NCI-H446 (cell line): ENCODE measurements at places on chromosomes 2 and 18.

DNA sequence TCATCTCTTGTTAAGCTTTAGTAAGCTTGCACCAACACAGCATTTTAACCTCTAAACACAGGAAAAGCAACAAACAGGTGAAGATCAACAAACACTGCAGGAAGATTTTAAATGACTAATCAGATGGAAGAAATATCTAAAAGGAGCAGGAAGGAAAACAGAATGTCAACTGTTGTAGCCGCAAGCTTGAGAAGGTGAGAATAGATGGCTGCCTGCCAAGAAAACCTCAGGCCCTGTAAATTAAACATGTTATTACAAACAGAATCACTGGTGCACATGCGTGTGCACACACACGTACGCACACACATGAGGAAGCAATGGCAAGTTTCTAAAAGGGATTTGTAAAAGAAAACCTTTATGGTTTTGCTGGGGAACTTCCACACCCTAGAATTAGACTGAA is 257.8 kb upstream of the GALNT5 start:
- no peak for DNase-seq

- no peak for DNase-seq
These were observed 602.2 kb downstream of the GALR1 start for GRCh38 chr18:77851802-77852201.

DNA sequence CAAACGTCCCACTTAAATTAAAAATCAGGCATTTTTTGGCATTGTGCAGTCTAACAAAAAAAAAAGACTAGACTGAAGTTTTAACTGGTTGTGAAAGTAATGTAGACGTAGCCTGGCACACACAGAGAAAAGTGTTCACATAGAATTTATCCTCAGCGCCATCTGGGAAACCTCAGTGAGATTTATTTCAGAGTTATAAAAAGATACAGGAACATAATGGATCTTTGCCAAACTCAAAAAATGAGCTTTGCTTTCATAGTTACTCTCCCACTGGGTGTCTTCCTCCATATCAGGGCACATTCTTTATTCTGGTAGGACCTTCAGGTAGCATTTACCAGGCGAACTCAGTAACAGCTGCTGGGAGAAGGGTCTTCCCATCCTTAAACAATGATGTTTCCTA is 532.4 kb upstream of the SALL3 start:
- DNase-seq = no peak

- DNase-seq = no peak
These were observed 55.8 kb downstream of the ASXL2 start for GRCh38 chr2:25822190-25823117.

DNA sequence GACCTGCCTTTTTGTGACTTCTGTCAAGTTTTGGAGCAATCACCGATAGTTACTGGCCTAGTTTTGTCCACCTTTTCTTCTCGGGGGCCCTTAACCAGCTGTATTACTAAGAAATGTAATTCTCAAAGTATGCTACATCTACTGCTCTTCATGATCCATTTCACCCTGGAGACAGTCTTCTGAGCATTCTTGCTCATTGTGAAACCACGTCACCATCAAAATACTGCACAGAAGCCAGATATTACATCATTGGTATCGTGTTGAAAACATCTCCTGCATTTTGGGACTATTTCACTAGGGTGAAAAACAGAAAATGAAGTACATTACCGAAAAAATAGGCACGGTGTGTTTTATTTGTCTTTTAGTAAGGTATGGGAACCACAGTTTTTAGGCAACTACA is 11.7 kb downstream of the LYPD6B start:
- DNase-seq = no peak

- no peak for DNase-seq
These were observed 5.7 kb downstream of the SP140 start for GRCh38 chr2:230231251-230231650.

GRCh38 chr2:68620772-68621171 is 22.6 kb upstream of the PROKR1 start:
- no peak for DNase-seq

DNA sequence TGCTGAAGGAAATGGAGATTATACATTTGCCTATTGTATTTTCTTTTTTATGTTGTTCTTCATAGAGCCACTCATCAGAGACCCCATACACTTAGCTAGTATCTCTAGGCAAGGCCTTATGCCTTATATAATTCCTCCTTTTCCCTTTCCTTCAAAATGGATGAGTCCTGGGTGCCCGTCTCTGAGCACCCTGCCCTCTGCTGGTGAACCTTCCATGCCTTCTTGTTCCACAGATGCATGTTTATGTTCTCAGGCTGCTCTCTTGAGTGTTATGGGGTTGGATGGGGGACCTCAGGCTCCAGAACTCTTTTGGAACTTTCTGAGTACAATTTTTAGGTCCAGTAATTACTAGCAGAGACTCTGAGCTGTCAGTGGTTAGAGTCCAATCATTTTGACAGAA is 368.6 kb upstream of the SPRED2 start:
- DNase-seq = no peak

DNA sequence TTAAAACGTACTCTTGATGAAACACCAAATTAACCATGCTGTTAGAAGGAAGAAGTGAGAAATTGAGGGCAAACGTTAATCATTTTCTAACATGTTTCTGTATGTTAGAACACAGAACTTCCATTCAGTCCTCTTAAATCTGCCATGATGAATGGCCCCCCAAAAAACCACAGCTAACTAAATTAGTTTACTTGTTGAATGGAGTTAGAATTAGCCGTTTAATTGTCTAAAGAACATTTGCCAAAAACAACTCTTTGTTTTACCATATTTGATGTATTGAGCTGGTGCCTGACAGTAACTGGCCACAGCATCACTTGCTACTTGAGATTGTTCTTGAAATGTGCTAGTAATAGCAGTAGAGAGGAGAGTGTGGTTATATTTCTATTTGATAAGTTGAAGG is 12.7 kb downstream of the CCNYL1 start:
- no peak for DNase-seq

DNA sequence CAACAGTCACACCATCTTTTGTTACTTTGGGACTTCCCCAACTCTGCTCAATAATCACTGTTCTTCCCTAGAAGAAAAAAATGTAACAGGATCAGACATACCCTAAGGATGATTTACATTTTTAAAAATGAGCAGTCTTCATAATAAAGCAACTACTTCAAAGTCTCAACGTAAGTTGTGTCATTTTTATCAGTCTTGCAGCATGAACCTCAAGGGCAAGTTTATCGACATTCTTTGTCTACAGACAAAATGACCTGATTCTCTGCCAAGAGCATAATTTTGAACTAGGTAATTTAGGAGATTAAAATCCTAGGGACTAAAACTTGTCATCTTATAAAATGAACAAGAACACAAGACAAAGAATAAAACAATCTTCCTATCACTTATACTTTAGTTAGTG is 2.3 kb downstream of the HSPD1 start:
- no peak for DNase-seq
